ENCODE measurements at places on chromosomes 1 and 21.

DNA sequence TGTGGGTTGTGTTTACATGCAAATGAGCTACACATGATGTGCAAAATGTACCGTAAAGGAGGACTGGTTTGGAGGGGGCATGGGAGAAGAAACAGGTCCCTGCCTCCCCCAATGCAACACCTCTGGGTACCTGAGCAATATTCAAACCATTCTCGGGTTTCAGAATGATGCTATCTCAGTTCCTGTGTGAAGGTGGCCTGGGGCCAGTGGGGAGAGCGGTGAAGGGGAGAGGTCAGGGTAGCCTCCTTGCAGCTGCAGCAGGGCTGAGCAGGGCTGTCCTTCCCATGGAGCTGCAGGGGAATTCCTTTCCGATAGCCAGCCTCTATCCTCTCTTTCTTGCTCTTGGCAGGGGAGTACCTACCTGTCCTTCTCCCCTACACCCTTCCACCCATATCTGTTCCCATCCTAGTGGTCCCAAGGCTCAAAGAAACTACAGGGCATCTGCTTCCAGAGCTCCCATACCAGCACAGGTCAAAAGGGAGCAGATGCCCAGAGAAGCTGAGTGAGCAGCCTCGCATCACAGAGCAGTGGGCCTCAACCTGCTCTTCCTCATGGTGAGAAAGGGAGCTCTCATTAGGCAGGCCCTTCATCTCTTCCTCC is 11.9 kb downstream of the MEF2D start:
- DNase-seq: no peak

DNA sequence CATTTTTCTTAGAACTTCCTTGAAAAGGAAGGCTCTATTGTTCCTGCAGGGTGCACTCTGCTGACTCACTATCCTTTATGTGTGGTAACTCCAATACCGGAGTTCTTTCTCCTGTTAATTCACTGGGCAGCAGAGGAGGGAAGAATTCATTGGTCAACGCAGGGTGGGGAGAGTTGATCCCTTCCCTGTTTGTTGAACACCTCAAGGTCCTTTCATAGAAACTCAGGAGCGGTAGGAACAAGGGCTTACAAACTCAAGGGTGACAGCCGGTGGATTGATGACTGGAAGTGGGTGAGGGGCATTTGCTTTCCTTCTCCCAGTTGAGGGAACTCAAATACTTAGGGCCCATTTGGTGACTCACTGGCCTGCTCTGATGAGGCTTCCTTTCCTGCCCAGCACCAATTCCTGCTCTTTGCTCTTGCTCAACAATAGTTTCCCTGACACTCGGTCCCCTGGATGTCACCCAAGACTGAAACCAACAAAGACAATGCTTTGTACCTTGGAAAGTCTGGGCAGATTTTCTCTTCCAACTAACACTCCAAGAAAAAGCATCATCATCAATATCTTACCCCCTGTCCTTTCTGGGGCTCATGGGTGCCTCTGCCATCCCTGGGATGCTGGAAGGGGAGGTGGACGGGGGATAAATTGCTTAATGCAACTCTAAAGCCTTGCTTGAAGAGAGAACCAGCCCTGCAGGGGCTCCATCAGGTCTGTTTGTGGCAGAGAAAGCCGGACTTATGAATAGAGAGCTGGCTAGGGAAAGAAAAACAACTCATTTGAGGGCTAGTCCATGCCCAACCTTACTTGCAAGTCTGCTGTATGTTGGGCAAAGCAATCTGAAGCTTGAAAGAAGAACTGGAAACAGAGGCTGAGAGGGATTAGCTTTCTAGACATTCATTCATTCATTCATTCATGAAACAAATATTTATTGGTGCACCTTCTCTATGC is 9.3 kb downstream of the SLC26A9 start:
- no peak for DNase-seq

GRCh38 chr1:193657552-193657951 is 471.1 kb upstream of the B3GALT2 start:
- no peak for DNase-seq

GRCh38 chr1:186828611-186829454 is at the start of gene PLA2G4A:
PLA2G4A (plus strand) TSS chr1:186828949; CDS start chr1:186854355, 25,406 bp downstream.
- no peak for DNase-seq

DNA sequence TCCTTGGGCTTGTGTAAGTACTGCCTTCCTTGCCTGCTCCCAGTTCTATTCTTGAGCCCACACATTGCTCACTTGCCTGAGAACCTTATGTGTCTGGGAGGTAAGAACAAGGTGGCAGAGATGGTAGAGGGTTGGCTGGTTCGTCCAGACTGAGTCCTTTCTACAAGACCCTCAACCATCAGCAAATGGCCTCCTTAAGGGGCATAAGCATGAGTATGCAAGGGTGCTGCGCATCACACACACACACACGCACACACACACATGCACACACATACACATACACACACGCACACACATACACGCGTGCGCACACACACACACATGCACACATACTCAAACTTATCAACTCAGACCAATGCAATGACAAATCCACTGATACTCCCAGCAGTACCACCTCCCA is 56.9 kb downstream of the RHBG start:
- no peak for DNase-seq

GRCh38 chr1:205774198-205775014 is 876 bp downstream of the RAB29 start:
- DNase-seq: no peak

GRCh38 chr1:42979896-42980800 is 21.5 kb upstream of the SLC2A1 start:
- no peak for DNase-seq
